Activated CD4-positive, CD25-positive, alpha-beta regulatory T cell (primary cell): ENCODE measurements at places on chromosomes 1 and 21.

GRCh38 chr1:155648207-155649147, 38.5 kb downstream of the MSTO1 start:
- no peak for DNase-seq

DNA sequence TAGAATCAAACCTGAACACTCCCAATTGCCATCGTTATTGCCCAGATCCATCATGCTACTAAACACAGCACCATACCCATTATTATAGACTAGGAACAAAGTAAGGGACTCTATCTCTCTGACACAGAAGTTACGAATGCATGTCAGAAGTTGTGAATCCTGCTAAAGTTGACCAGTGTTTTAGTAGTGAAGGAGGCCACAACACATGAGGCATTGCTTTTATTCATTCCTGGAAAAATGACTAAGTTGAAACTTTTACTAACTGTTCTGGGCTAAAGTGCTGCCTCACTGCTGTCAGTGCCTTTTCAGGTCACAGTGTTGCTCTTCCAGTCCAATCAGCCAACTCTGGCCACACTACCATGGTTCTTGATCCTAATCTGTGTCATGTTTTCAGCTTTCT, 911.1 kb downstream of the TTLL7 start:
- no peak for DNase-seq

DNA sequence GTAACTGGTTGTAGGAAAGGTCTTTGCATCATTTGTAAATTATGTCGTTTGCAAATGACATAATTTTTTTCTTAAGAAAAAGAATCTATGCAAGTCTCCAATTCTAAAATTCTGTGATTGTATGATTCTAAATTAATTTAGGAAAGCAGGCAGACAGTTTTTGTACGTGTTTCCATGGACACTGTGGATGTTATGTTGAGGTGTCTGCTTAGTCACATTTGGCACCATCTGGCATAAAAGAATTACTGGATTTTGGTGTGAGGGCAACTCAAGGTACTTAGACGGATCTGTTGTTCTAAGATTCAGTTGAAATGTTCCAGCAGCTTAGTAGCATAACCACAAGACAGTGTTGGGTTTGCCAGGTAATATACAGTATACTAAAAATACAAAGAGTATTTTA, 42.5 kb downstream of the C1orf21 start:
- no peak for DNase-seq

DNA sequence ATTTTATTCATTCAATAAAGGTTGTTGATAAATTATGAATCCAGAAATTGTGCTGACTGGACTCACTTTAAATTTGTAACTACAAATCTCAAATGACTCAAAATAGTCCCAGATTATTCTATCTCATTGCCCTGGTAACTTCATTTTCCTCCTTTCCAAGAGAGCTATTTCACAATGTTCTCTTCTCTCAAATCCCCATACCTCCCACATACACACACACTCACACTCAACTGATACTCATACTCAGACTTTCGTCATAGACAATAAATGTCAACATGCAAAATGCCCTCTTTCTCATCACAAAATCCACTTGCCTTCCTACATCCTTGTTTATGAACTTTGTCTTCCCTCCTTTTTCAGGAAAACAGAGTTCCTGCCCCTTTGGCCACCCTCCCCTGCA, 33.3 kb downstream of the EXTL2 start:
- no peak for DNase-seq

DNA sequence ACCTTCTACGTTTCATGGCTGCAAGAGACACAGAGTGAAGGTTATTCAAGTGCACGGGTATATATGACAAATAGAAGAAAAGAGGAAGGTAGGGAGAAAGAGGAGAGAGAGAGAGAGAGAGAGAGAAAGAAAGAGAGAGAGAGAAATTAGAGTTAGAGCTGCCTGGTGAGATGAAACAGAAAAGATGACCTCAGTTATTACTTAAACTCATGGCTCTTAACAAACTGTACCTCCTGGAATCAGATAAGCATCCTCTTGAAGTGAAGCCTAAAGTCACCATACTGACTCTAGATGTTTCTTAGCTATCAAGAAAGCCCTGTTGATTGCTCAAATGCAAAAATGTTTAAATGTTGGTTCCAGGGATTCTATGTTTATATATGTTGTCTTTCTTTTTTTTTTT, 597.7 kb upstream of the ZP4 start:
- DNase-seq, result no peak

- no peak for DNase-seq
Observed at GRCh38 chr1:188986745-188987417, 1490.8 kb downstream of the BRINP3 start.

DNA sequence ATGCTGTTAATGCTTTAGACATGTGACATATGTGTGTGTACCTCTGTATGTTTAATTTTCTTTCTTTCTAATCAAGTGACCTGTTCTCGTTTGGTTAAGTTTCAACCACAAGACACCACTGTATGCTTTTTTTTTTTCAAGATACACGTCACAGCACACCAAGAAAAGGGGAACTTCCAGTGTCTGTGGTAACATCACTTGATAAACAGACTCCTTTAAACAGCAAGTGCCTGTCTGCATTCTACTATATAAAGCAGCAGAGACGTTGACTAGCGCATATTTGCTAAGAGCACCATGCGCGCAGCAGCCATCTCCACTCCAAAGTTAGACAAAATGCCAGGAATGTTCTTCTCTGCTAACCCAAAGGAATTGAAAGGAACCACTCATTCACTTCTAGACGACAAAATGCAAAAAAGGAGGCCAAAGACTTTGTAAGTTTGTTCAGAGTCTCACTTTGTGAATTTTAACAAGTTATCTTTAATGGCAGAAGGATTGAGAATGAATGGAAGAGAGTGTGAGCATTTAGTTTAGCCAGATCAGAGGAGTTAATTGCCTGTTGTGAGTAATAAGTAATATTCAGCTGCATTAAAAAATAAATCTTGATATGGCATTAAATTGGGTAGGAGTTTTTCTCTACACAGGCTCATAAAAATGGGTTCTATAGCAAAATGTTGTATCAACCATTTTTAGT, at the start of gene RGS1:
RGS1 (plus strand) TSS at position 275 of the 691 bp plus-strand sequence; CDS start at position 295, 20 bp downstream.
- peak; percentile 25 for DNase-seq

DNA sequence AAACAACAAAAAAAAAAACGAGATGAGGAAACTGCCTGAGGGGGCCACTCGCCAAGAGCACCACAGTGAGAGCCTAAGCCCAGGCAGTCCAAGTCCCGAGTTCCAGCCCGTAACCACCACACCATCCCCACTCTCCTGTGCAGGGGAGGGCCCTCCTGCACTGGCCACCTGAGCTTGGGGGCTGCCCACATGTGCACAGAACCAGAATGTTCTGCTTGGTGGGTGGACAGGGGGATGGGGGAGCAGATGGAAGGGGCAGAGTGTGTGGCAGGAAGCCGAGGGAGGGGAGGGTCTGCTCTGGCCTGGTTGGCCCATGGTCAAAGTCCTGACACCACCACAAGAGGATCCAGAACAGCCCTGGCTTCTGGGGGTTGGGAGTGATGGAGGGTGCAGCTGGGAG, 17.6 kb downstream of the ADPRS start:
- no peak for DNase-seq

GRCh38 chr1:205663286-205663936, 16.9 kb downstream of the SLC45A3 start:
- DNase-seq, result no peak

DNA sequence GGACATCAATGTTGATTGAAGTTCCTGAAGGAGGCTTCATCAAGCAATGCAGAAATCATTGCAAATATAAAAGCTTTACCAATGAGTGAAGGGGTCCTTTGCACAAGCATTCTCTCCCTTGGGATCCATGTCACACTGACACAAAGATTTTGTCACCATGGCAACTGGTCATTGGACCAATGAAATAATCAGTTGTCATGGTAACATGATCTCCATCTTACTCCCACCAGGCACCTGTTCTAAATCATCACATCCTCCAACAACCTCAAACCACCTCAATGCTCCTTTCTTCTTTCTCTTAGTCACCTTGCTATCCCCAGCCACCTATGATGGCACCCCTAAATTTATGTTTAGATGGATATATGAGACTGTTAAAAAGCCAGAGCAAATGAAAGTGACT, 13.5 kb upstream of the FOXJ3 start:
- no peak for DNase-seq

- no peak for DNase-seq
Observed at GRCh38 chr1:212561501-212561931, 47.0 kb upstream of the ATF3 start.

DNA sequence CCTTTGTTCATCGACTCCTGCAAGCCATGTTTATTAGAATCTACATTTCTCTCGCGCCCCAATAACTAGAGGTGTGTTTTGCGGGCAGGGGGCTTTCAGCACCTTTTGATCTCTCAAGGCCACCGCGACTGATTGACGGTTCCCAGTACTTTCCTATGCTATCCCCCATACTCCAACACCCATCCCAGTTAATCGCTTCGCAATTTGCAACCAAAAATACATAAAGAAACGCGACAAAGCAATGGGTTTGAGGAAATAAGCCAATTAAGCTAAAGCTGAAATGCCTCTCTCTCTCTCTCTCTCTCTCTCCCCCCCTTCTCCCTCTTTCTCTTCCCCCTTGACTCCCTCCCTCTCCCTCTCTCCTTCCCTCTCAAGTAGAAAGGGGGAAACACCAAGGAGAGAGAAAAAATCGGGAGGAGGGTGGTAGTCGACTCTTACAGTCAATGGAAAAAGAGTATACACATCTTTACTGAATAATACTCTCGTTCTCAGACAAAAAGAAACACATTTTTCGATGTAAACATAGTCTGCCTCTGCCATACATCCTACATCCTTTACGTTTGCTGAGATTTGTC, 128.0 kb upstream of the DPYD start:
- no peak for DNase-seq

DNA sequence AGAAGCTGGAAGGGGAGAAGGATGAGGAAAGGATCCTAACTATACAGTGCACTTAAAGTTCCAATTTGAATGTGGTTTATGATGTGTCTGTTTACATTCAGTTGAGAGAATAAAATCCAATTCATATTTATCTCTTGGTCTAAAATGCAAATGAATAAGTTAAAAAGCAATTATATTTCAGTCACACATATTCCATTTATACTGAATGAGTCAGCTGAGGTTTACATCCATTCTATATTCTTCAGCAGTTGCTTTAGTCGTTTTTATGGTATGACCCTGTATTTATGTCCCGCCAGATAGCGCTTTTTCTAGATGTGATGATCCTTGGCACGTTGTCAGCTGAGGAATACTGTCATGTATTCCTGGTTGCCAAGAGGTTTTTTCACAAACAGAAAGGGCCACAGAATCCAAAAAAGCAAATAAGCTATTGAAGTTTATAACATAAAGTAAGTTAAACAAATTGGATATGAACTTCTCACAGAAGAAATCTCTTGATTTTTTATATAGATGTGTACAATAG, 866.2 kb downstream of the NCAM2 start:
- no peak for DNase-seq

GRCh38 chr1:205578780-205579571, 52.8 kb downstream of the ELK4 start:
- DNase-seq, result no peak

GRCh38 chr1:44316231-44316759, 38.8 kb downstream of the ERI3 start:
- no peak for DNase-seq

DNA sequence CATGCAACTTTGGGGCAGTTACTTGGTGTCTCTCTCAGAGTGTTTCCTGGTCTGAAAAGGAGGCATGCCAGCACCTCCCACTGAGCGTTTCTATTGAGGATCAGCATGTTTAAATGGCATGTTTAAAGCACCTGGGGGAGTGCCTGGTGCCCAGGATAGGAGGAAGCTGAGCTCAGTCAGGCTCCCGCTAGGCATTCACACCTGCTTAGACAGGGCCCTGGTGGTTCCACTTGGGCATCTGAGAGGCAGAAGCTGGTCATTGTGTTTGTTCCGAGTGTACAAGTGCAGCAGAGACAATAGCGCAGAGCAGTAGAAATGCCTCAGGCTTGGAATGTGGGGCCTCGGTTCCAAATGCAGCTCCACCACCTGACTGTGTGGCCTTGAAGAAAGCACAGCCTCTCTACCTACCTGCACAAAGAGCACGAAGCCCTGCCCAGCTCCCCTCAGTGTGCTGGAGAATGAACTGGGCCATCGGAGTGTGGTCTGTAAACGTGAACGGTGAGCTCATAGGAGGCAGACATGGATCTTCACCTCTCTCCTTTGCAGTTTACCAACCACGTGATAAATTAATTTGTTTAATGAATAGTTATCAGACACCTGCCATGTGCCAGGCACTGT, 20.3 kb upstream of the TMEM222 start:
- DNase-seq, result no peak

- DNase-seq, result no peak
Observed at GRCh38 chr1:21028520-21029145, 148.1 kb downstream of the EIF4G3 start.

DNA sequence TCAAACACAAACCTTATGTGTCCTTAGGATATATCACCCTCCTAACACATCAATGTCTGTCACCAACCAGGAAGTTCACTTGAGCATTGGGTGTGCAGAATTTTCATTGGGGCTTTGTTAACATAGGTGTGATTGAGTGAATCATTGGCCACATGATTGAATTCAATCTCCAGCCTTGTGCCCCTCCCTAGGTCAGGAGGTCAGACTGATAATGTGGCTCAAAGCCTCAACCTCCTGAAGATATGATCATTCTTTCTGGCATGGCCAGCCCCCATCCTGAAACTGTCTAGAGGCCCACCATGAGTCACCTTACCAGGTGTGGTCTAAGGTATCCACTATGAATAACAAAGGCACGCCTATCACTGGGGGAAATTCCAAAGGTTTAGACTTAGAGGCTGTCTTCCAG, 90.1 kb downstream of the PKN2 start:
- DNase-seq, result no peak

DNA sequence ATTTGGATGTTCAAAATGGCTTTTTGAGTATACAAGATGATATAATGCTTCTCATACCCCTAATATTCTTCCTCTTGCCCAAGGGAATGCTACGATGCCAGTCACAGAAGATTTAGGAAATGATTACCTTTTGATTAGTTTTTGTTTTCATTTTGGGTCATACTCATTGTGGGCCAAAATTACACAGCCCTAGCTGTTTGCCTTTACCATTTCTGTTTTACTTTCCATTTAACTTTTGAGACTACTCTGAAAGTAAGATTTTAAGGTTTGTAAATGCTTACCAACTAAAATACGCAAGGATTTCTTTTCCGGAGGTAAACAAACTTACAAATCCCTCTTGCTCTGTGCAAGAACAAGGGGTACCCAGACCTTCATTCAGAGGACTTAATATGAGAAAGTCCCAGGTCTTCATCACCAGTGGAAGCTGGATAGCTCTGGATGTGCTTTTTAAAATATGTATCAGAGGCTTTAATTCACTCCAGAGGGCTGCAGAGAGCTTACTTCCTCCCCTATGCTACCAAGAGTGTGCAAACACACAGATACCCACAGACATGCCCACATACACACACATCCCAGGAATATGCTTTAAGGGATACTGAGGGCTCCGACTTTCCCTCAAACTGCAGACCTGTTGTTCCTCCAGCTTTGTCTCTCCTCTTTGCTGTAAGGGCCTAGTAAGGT, 631.4 kb downstream of the SMYD3 start:
- DNase-seq, result no peak

DNA sequence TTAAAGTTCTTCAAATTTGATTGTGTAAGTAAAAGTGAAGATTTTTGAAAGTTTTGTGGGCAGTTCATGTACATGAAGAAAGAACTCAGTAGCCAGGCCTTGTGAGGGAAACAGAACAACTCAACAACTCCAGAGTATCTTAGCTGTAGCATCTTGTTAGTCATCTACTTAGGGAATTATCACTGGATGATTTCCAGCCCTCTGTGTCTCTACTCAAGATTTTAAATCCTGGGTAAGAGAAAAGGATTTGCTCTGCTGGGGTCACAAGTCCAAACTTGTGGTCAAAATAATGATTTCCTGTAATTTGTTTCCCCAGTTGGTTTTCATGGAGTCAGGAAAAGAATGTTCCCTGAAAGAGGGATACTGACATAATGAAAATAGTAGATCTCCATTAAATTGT, 8.2 kb downstream of the OR10T2 start:
- DNase-seq, result no peak
